ENCODE measurements at places on chromosomes 7 and 10. TPM values are rescaled to one million over a fixed set of nuclear protein-coding genes. Genes with fewer than 3 reads are reported as not detected.

- no peak for DNase-seq
Observed at GRCh38 chr10:55627501-55628051, 733.5 kb downstream of the ZWINT start.

- no peak for DNase-seq
Observed at GRCh38 chr7:101287032-101287431, 34.6 kb downstream of the IFT22 start.

DNA sequence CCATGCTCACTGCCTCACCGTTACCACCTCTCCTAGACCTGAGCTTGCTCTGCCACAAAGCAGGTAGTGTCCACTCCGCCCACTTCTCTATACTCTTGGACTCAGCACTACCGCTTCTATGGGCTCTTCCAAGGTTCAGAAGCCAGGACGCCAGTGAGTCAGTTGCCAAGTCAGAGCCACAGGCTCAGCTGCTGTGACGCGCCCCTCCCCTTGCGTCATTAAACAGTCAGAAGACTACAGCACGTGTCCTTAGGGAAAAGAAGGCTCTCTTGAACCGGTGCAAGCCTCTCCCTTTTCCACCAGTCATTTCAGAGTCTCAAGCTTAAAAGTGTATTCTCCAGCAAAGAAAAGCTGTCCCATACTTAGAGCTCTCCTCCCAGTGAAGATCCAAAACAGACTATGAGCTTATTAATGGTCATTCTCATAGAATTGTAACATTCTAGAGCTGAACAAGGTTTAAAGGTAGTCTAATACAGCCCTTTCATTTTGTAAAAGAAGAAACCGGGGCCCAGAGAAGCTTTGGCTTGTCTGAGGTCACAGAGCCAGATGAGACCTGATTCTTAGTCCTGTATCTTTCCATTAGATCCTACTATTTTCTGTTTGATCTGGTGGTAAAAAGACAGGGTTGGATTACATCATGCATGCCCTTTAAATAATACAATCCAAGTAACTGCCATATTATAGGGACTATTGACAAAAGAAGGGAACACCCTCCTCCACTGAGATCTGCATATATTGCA lies 40.9 kb upstream of the MET start:
- DNase-seq: no peak

GRCh38 chr10:22464966-22465629 lies 119.8 kb downstream of the SPAG6 start:
- no peak for DNase-seq

GRCh38 chr10:33616956-33617355 lies 282.5 kb upstream of the NRP1 start:
- no peak for DNase-seq

DNA sequence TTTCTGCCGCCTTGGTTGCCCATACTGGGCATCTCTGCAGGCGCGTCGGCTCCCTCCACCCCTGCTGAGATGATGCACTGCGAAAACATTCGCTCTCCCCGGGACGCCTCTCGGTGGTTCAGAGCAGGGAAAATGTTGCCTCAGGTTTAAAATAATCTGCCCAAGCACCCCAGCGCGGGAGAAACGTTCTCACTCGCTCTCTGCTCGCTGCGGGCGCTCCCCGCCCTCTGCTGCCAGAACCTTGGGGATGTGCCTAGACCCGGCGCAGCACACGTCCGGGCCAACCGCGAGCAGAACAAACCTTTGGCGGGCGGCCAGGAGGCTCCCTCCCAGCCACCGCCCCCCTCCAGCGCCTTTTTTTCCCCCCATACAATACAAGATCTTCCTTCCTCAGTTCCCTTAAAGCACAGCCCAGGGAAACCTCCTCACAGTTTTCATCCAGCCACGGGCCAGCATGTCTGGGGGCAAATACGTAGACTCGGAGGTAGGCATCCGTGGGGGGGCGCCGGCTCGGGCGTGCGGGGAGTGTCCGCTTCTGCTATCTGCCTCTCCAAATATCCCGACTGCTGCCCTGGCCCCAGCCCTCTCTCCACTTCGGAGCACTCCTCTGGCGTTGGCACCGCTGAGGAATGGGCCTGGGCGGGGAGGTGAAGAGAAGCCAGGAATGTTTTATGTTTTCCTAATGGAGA lies at the start of gene CAV1:
CAV1 (plus strand) TSS at position 428 of the 689 bp plus-strand sequence; CDS start at position 455, 27 bp downstream.
- DNase-seq: peak; percentile 81

DNA sequence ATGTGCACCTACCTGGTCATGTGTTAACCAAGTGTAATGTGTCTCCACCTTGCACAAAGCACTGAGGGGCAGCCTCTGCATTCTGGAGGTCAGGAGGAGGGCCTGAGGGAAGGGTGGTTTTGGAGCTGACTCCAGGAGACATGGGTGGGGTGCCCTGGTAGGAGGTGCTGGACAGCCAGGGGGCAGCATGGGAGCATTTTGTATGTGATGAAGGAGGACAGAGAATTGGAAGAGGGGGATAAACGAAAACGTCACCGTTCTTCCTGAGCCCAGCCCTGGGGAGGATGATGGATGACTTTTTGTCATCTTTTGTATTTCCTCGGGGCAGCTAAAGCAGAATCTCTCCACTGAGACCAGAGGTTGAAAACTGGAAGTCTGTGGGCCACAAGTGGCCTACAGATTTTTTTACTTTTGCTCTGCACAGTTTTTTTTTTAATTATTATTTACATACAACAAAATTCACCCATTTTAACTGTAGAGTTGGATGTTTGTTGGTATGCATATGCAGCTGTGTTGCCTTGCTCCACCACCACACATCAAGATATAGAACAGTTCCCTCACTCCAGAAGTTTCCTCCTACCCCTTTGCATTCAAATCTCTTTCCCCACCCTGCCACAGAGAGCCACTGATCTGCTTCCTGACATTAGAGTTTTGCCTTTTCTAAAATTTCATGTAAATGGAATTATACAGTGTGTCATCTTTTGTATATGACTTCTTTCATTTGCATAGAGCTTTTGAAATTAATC lies 242.5 kb downstream of the VTI1A start:
- DNase-seq: no peak

GRCh38 chr7:50467817-50468610 lies 17.9 kb upstream of the FIGNL1 start:
- DNase-seq: peak; percentile 24

- DNase-seq: no peak
Observed at GRCh38 chr7:107338080-107338479, 131.8 kb upstream of the GPR22 start.

DNA sequence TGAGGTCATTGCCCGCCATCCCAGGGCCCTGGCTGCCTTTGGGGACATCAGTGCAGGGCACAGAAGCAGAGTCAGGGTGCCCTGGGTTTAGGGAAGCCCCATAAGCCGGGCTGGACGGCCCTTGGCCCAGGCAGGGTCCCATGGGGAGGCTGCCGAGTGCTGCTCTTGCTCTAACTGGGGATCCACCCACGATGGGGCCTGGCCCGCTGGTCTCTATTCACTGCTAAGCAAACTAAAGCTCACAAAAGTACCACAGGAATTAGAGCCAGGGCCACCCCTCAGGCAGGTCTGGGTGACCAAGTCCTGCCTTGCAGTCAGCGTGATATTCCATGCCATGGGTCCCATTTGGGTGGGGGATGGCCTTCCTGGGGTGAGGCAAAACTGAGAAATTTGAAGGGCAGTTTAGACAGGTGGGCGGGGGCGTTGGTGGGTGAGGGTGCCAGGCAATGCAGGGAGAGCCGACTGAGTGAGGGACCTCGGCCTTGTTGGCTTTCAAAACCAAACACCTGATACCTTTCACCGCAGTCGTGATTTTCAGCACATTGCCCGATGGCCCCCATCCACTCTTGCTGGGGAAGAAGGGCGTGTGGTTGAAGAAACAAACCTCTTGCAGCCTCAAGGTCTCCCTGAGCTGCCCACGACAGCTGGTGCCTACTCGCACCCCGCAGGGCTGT lies 92.8 kb upstream of the PPIF start:
- no peak for DNase-seq

DNA sequence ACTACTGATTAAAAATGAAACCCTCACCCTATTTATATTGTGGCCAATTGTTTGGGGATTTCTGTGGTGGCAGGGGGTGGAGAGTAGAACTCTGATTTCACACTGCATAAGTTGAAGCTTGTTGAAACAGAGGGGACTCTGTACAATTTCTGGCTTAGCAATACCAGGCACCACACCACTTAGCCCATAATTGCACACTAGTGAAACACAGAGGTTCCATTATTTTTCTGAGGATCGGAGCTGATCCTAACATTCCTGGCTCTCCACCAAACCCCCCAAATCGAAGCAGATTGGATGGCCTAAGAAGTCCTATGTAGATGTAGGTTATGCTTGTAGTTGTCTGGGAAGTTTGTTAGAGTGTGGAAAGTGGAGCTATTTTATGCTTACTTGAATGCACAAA lies 47.0 kb downstream of the PTN start:
- DNase-seq: no peak

The KIAA1549 gene
- polyA plus RNA-seq: 4.4 TPM

The FAM20C gene
- 34.5 TPM for polyA plus RNA-seq

DNA sequence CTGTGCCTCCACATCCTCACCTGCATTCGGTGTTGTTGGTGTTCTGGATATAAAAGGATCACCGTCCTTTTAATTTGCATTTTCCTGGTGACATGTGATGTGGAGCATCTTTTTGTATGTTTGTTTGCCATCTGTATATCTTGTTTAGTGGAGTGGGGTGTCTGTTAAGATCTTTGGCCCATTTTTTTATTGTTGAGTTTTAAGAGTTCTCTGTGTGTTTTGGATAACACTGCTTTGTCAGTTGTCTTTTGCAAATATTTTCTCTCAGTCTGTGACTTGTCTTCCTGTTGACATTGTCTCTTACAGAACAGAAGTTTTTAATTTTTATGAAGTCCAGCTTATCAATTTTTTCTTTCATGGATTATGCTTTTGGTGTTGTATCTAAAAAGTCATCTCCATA lies 38.5 kb downstream of the DYNC2I1 start:
- DNase-seq: no peak

DNA sequence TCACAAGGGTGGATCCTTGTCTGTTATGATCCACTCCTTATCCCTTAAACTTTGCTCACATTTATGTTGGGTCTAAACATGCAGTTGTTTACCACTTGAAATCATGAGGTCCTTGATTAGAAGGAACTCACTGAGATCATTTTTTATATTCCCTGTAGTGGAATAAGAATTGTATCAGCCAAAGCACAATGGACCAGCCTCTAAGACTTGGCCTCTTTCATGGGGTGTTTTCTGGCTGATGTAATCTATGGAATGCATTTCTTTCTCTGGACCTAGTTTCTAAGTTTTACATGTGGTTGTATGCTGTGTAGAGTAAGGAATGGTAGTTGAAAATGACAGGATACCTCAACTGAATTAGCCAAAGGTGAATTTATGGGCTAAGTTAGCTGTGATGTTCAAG lies 376.6 kb downstream of the SORCS3 start:
- no peak for DNase-seq

The LLCFC1 gene
- polyA plus RNA-seq: not detected

DNA sequence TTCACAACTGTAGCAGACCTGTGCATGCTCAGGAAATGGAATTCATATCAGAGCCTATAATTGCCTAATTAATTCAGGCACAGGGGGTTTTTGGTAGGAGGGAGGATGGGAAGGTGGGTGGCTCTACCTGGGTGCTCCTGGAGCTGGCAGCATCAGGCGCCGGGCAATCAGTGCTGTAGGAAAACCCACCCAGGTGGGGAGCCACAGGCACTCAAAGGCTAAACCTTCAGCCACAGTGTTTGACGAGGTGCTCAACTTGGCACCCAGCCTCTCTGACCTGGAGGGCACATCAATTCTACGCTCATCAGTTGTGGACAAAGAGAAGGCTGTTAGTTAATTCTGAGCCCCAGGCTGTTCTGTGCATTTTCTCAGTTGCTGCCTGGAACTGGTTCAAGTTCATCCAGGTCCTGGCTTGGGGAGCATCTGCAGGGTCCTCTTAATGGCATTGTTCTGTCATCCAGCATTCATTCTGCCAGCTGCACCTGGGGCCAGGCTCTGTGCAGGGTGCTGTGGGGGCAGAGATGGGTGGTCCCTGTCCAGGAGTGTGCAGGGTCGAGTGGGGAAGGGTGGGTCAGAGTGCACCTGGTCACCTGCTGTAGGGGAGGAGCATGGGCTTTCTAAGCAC lies 54.1 kb upstream of the NPTX2 start:
- no peak for DNase-seq

GRCh38 chr7:7274782-7275181 lies 92.4 kb downstream of the C1GALT1 start:
- DNase-seq: no peak

GRCh38 chr7:18570441-18570840 lies 74.9 kb downstream of the HDAC9 start:
- DNase-seq: no peak

The ERVW-1 gene
- not detected for polyA plus RNA-seq

The TMEM184A gene
- 0.36 TPM for polyA plus RNA-seq

- DNase-seq: no peak
Observed at GRCh38 chr7:104442481-104442880, 114.1 kb downstream of the LHFPL3 start.

The HOXA1 gene
- 2.9 TPM for polyA plus RNA-seq

DNA sequence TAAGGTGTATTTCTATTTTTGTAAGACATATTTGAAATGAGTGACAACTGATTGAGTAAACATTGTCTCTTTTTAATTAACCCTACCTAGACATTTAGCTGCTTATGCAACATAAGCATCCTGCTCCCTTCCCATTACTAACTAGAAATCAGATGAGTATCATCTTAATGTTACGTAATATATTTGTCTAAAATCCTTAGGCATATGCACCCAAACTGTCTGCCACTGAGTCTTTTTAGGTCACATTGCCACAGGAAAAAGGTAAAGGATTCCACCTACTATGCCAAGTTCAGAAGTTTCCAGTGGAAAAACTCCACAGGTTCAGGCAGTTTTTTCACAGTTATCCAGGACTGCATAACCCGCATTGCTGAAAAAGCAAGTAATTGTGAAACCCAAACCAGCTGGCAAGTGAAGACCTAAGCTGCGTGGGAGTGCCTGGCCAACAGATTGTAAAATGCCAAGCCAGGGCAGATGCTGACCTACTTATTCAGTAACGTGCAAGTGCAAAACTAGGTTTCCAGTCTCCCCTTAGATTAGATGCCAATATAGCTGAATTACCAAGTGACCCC lies 983.7 kb downstream of the GATA3 start:
- DNase-seq: no peak

GRCh38 chr10:48439031-48439430 lies 132.6 kb downstream of the MAPK8 start:
- peak; percentile 23 for DNase-seq

GRCh38 chr10:126930883-126931503 lies 25.8 kb downstream of the DOCK1 start:
- peak; percentile 16 for DNase-seq

- DNase-seq: no peak
Observed at GRCh38 chr7:130154501-130155317, 50.5 kb downstream of the TMEM209 start.

The CLRN3 gene
- not detected for polyA plus RNA-seq

The AOC1 gene
- polyA plus RNA-seq: not detected

GRCh38 chr10:126639084-126639483 lies 31.4 kb downstream of the C10orf90 start:
- DNase-seq: no peak

- DNase-seq: no peak
Observed at GRCh38 chr7:19290066-19290465, 144.8 kb upstream of the FERD3L start.

Measured in AG04450 (cell line).